ENCODE measurements at places on chromosomes 3 and 15.

GRCh38 chr3:184741798-184742675, 30.2 kb upstream of the MAGEF1 start:
- DNase-seq: no peak

GRCh38 chr15:40358471-40359353, 693 bp downstream of the DISP2 start:
- DNase-seq: peak; percentile 66

DNA sequence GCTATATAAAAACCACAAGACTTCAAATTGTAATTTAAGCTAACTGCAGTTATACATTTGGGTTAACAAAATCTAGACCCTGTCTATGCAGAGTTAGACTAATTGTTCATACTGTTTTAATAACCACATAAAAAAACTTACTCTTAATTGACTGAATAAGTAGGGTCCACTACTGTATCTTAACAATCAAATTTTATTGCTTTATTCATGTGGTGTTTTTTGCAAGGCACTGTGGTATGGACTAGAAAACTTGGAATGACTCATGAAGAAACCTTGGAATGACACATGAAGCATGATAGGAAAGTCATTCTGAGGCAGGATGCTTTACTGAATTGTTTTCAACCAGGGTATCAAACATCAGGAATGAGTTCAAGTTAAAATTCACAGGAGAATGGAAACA, 2.3 kb downstream of the SERP1 start:
- DNase-seq: no peak

GRCh38 chr15:60910202-60910601, 318.9 kb downstream of the RORA start:
- DNase-seq: no peak

GRCh38 chr3:40181182-40181581, 128.3 kb upstream of the EIF1B start:
- no peak for DNase-seq

DNA sequence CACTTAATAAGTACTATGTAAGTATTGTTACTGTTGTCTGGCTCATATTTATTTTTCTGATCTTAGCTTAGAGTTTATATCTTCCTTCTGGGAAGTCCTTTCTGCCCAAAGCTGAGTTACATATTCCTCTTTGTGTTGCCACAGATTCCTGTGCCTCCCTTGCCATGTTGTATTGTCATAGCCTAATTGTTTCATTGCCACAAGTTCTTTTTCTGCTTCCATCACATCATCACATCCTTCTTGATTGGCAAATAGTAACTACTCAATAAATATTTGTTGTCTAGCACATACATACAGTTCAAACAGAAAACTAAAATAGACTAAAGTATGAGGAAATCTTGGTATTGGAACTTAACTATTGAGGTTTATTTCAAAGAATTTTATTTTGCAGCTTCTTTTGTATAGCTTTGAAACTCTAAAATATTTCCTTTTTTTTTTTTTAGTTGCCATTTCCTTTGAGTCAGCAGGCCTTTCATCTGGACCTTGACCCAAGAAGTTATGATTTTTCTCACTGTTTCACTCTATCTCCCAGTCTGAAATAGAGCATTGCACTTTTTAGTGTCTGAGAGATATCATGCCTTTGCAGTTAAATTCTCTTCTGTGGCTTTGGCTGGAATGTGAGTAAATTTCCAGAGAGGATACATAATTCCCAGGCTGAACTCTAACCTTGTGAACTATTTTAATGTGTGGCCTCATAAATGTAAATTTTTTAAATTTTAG, 98.2 kb downstream of the ZNF609 start:
- DNase-seq: no peak

DNA sequence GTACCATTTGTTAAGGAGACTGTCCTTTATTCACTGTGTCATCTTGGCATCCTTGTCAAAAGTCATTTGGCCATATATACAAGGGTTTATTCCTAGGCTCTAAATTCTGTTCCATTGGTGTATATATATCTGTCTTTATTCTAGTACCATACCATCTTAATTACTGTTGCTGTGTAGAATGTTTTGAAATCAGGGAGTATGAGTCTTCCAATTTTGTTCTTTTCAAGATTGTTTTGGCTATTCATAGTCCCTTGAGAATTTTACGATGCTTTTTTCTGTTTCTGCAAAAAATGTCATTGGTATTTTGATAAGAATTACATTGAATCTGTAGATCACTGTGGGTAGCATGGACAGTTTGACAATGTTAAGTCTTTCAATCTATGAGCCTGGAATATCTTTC, 28.7 kb downstream of the PFN2 start:
- DNase-seq: no peak
